ENCODE measurements at places on chromosomes 2 and 18. TPM values are rescaled to one million over a fixed set of nuclear protein-coding genes. Genes with fewer than 3 reads are reported as not detected.

Gene CD8A
- not detected for total RNA-seq

DNA sequence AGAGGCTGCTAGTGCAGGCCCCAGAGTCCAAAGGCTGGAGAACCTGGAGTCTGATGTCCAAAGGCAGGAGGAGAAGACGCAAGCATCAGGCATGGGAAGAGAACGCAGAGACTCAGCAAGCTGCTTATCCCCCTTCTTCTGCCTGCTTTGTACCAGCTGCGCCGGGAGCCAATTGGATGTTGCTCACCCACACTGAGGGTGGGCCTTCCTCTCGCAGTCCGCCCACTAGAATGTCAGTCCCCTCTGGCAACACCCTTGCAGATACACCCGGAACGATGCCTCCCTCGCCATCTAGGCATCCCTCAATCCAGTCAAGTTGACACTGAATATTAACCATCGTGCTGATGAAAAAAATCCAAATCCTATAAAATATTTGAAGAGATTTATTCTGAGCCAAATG, 141.6 kb downstream of the TWIST2 start:
- no peak for DNase-seq

DNA sequence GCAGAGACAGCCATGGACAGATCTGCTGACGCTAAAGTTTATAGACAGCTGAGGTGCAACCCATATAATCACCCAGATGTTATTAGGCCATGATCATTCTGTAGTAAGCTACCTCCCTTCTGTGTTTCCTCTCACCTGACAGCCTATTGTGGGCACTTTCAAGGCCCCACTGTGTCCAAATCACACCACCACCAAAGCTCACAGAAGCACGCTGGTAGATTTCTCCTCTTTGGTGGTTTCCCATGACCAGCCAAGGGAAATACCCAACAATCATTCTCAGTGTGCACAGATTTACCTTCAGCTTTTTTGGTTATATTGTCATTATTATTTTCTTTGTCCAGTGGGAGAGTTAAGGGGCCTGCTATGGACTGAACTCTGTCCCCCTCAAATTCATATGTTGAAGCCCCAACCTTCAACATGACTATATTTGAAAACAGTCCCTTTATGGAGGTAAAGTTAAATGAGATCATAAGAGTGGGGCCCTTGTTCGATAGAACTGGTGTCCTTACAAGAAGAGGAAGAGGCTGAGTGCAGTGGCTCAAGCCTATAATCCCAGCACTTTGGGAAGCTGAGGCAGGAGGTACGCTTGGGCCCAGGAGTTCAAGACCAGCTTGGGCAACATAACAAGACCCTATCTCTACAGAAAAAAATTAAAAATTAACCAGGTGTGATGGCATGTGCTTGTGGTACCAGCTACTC, 74.0 kb upstream of the MSH6 start:
- no peak for DNase-seq

DNA sequence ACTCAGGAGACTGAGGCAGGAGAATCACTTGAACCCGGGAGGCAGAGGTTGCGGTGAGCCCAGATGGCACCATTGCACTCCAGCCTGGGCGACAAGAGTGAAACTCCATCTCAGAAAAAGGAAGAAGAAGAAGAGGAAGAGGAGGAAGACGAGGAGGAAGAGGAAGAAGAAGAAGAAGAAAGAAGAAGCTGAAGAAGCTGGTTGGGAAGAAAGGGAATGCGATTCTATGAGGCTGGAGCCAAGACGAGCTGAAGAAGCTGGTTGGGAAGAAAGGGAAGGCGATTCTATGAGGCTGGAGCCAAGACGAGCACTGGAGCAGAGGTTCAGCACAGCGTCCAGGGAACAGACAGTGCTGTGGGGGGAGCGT, 30.3 kb upstream of the TAF1B start:
- DNase-seq = no peak

GRCh38 chr2:138034536-138034935, 70.3 kb downstream of the HNMT start:
- DNase-seq = no peak
